Tibial nerve (tissue), 4 donors: ENCODE measurements at places on chromosomes 3 and 15. TPM values are rescaled to one million over a fixed set of nuclear protein-coding genes. Genes with fewer than 3 reads are reported as not detected.
A peak's percentile ranks its signal among the peaks of the same experiment; 100 is the strongest.

Gene GOLGA8J
- not detected for total RNA-seq

Gene PTH1R
- total RNA-seq, result 13.8 TPM

Gene DIS3L
- total RNA-seq, result 43.7 TPM

Gene CFAP91
- total RNA-seq, result 11.4 TPM

Gene LMOD3
- not detected for total RNA-seq

Gene GOLGA8Q
- 1.5 TPM for total RNA-seq

Gene GOLGA8S
- not detected for total RNA-seq

Gene CASR
- total RNA-seq, result not detected

Gene ZNF662
- total RNA-seq, result 9.0 TPM

Gene SLC9C1
- not detected for total RNA-seq

Gene KIF15
- total RNA-seq, result 0.63 TPM

- no peak for DNase-seq
Measured at GRCh38 chr15:57694279-57694678, 12.2 kb upstream of the POLR2M start.

DNA sequence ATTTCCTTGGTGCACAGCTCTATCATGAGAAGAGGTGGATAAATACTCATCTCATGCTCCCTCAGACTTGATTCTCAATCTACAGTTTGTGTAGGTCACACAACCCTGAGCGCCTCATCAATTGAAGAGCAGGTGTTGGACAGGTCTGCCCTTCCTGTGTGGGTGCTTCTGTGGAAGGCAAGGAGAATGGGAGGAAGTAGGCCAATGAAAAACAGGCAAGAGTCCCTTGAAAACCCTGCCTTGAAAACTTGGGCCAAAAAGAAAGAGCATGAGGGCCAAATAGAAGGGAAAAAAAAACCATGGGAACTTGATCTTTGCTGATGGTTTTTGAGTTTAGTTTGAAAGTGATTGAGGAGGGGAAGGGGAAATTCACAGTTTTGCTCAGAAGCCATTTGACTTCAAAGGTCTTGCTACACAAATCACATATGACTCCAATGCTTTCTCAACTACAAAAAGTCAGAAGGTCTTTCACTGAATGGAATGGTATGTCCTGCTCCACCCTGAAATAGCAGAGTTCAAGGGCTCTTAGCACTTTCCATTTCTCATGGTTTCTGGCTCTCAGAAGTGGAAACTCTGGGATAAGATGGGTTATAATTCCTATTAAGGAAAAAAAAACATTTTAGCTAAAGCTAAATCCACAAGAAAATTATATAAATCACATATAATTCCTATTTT is 37.2 kb upstream of the TM4SF1 start:
- no peak for DNase-seq

GRCh38 chr15:100783291-100783690 is 96.3 kb upstream of the ALDH1A3 start:
- DNase-seq, result peak; percentile 7

DNA sequence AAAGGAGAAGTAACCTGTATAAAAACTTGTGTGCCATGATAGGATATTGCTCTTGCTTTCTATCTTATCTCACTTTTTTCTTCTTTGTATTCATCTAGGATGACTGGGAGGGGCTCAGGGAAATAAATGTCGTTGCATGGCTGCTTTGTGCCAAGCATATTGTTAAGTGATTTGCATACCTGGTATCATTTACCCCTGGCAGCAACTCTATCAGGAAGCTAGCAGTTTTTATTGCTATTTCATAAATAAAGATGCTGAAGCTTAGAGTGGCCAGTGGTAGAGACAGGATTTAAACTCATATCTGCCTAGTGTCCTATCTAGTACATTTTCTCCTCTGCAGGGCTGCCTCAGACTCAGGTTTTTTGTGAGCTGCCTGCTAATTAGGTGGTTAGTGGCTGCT is 253.3 kb downstream of the PTPRG start:
- no peak for DNase-seq

GRCh38 chr3:187227658-187228258 is 30.5 kb downstream of the RTP1 start:
- DNase-seq, result no peak

DNA sequence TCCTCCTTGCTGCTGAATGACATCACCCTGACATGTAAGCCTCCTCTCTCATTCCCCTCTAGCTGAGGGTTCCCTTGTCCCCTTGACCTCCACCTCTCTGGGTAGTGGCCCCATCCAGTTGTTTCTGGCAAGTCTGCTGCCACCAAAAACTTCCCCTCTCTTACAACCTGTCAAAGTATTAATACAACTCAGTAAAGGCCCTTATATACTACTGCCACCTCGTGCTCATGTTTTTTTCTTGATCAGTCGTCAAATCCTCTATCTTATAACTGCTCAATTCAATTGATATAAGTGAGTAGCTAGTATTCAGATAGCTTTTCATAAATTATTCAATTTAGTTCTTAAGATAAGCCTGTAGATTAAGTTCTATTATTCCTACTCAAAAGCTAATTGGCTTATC is 249.6 kb downstream of the MBNL1 start:
- DNase-seq, result no peak

- DNase-seq, result no peak
Measured at GRCh38 chr15:48084759-48085590, 35.8 kb upstream of the SLC24A5 start.

GRCh38 chr15:50675535-50676144 is 11.0 kb downstream of the TRPM7 start:
- peak; percentile 60 for DNase-seq

DNA sequence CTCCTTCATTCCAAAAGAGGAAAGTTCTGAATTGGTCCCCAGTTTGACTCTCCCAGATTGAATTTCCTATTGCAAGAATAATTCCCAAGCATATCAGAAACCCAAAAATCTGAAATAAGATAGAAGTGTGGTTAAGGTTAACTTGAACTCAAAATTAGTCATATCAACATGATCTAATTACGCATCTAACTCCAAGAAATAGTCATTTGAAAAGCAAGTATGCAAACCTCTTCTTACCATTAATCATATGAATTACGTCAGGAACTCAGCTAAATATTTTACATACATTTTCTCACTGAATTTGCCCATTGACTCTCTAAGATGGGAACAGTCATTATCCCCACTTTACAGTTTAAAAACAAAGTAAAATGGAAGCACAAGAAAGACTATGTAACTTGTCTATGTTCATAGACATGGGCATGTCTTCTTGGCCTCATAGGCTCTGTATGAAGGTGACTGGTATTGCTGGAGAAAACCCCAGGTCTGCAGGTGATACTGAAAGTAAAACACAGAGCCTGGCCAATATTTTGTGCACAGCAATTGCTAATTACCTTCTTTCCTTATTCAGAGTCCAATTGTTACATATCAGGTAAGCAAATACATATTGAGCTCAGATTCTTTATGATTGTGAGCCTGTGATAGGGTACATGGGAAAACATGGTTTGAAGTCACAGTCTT is 139.2 kb downstream of the ATP8B4 start:
- DNase-seq, result no peak

DNA sequence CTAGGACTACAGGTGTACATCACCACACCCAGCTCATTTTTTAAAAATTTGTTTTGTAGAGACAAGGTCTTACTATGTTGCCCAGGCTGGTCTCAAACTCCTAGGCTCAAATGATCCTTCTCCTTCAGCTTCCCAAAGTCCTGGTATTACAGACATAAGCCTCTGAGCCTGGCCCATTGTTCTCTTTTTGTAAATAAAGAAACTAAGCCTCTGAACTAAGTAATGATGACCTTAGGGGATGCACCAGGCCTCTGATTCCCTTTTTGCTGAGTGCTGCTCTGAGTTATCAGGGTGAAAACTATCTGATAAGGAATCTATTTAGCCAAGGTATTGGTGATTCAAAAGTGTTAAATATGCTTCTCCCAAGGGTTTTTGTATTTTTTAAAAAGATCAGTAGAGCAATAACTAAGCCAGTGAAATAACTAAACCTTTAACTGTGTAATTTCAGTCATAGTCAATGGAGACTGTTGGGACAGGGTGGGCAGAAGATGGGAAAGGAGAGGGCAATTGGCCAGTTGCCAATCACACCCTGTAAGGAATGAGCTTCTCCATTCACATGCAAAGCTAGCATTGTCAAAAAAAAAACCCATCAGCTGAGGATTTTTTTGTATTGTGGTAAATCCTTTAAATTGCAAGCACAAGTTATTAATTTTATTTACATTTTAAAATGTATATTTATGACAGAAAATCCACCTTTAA is 194.8 kb upstream of the PFN2 start:
- no peak for DNase-seq

GRCh38 chr3:56629047-56629446 is 54.0 kb downstream of the TASOR start:
- no peak for DNase-seq

- no peak for DNase-seq
Measured at GRCh38 chr15:91468871-91469580, 369.0 kb downstream of the SV2B start.

- peak; percentile 99 for DNase-seq
Measured at GRCh38 chr3:187748050-187748481, 2.8 kb upstream of the BCL6 start.

DNA sequence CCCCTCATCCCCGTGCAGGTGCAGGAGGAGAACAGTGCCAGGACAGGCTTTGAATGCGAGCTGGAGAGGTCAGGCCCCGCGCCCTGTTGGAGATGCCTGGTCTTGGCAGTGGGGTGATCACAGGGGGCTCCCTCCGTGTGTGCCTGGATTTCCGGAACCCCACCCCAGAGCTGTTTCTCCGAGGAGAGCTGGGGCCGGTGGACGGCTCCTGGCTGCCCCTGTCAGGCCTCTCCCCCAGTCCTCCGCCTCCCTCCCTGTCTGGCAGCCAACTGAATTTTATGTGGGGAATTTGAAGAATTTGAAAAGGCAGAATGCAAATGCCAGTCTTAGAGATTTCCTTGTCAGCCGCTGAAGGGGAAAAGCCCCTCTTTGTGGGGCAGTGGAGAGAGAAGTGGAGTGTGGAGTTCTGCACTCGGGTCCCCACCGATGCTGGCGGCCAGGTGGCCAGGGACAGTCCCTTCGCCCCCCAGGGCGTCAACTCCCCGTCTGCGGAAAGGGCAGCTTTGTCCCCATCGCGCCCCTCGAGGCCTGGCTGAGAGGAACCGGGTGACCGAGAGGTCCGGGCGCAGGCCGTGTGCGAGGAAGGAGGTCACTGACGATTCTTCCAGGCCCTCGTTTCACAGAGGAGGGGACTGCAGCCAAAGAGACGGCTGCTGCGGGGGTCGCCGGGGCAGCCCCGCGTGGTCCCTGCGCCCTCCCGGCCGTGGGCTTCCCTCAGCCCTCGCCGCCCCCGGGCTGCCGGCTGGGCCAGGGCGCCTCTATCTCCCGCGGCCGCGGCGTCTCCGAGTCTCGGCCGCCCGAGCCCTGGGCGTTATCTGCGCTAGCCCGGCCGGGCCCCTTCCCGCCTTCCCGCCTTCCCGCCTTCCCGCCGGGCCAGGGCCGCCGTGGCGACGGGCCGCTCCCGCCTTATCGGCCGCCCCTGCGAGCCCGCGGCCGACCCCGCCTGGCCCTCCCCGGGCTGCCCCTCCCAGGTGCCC is 56.0 kb upstream of the LCTL start:
- no peak for DNase-seq
